ENCODE measurements at places on chromosomes 6 and 20. TPM values are rescaled to one million over a fixed set of nuclear protein-coding genes. Genes with fewer than 3 reads are reported as not detected.

Gene TSHZ2
- total RNA-seq, result 1.4 TPM

Gene RGS17
- 9.3 TPM for total RNA-seq

Gene ADGRG6
- 1.3 TPM for total RNA-seq

Gene NRSN1
- total RNA-seq, result not detected

Gene LY6G6C
- total RNA-seq, result under 0.01 TPM

Gene RAET1E
- not detected for total RNA-seq

Gene ROMO1
- total RNA-seq, result 251 TPM

Gene PDCD2
- 64.5 TPM for total RNA-seq

Gene MED20
- 20.9 TPM for total RNA-seq

Gene TDRD6
- total RNA-seq, result under 0.01 TPM

Gene NKX2-4
- total RNA-seq, result not detected

Gene SCGN
- total RNA-seq, result not detected

Gene KIFC1
- 52.1 TPM for total RNA-seq

Gene INSM1
- total RNA-seq, result not detected

Gene MUCL3
- not detected for total RNA-seq

Gene SLPI
- not detected for total RNA-seq

Gene VSX1
- total RNA-seq, result not detected

Gene IL20RA
- 0.28 TPM for total RNA-seq

Gene GDAP1L1
- total RNA-seq, result not detected

Gene DEFB121
- total RNA-seq, result not detected

Gene KCNB1
- under 0.01 TPM for total RNA-seq

Gene TMEM239
- not detected for total RNA-seq

Gene IRAK1BP1
- 2.5 TPM for total RNA-seq

Gene BPI
- not detected for total RNA-seq

Gene VARS2
- total RNA-seq, result 16.5 TPM

Gene SAMD3
- 28.8 TPM for total RNA-seq

Gene PCK1
- not detected for total RNA-seq
